Activated T-cell treated with anti-CD3 and anti-CD28 coated beads, Interleukin-2, amount 50 U/mL, for 24 hours (primary cell): ENCODE measurements at places on chromosomes 12 and 14.

GRCh38 chr12:62848418-62848817, 86.5 kb downstream of the PPM1H start:
- DNase-seq, result no peak

- no peak for DNase-seq
Observed at GRCh38 chr14:79091381-79091963, 921.3 kb downstream of the NRXN3 start.

DNA sequence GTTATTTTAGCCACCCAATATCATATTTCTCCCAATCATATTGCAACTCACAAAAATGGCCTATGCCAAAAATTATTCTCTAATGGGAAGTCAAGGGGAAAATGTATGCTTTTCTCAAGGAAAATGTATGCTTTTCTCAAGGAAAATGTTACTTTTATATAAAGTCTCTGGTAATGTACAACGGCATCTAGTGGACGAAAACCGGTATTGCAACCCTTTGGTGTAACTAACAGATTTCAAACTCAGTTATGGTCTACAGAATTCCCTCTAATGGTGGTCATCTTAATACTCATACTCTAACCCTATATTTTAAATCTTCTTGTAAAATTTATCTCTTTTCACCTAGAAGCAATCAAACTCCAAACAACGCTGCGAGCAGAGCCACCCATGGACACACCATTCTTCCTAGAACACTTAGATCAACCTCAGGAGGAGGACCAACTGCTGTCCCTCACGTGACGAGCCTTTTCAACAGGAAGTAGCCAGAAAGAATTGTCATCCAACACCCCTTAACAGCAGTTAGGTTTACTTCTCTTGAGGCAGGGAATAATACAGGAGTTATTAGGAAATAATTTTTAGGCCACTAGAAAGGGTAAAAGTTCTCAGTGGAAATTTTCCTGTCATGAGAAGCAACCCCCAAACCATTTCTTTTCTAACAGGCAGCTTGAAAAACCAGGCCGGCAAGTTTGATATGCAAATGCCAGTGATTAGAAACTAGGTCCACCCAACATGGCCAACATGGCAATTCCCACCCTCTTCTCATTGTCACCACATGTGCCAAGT, 20.1 kb downstream of the APOBEC1 start:
- DNase-seq, result no peak

GRCh38 chr12:113846883-113847755, 119.0 kb downstream of the RBM19 start:
- DNase-seq, result no peak

- no peak for DNase-seq
Observed at GRCh38 chr12:33676866-33677265, 237.2 kb upstream of the SYT10 start.

DNA sequence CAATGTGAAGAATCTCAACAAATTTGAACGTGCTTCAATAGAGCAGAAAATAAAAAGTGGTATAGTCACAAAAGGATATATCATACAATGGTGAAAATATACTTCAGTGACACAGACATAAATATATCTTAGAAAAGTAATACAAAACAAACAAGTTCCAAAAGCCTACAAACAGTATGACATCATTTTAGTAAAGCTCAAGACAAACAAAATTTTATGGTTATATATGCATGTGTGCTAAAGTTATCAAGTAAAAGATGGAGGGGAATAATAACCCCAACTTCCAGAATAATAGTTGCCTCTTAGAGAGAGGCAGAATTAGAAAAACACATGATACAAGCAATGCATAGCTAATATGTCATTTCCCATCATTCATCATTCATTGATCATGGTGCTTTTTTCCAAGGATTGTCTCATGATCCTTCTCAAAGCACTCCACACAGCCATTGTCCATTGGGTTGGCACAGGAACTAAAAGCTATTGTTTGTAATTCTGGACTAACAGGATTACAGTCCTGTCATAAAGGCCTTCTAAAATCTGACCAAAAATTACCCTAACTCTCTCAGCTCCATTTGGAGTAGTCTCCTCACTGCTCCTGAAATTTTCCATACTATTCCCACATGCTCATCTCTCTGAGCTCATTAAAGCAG, 59.5 kb downstream of the IFNG-AS1 start:
- no peak for DNase-seq

DNA sequence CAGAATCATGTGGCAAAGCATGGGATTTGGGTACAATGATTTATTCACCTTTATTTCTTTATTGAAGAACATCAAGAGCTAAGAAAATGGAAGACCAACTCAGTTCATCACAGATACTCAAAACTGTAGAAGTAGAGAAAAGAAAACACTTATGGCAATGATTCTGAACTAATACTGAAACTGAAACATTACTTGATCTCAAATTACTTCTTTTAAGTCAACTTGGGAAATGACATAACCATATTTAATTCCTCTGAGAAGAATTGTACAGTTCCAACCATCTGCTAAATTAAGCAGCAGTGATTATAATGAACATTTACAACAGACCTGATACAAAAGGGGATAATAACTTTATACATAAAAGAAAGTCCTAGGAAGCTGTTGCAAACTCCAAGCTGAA, 466.5 kb downstream of the TMTC2 start:
- no peak for DNase-seq

GRCh38 chr12:6684609-6685008, 4.6 kb downstream of the ZNF384 start:
- DNase-seq, result no peak

- no peak for DNase-seq
Observed at GRCh38 chr12:1083889-1084262, 92.9 kb downstream of the ERC1 start.

- peak; percentile 6 for DNase-seq
Observed at GRCh38 chr14:68677901-68678300, 115.0 kb downstream of the ZFP36L1 start.

- DNase-seq, result no peak
Observed at GRCh38 chr12:123062681-123063486, 82.4 kb downstream of the ARL6IP4 start.

GRCh38 chr14:68820536-68820935, 27.7 kb upstream of the ZFP36L1 start:
- DNase-seq, result no peak

- no peak for DNase-seq
Observed at GRCh38 chr14:30143627-30144026, 216.0 kb upstream of the PRKD1 start.

- DNase-seq, result no peak
Observed at GRCh38 chr12:20268771-20269170, 99.6 kb upstream of the PDE3A start.

DNA sequence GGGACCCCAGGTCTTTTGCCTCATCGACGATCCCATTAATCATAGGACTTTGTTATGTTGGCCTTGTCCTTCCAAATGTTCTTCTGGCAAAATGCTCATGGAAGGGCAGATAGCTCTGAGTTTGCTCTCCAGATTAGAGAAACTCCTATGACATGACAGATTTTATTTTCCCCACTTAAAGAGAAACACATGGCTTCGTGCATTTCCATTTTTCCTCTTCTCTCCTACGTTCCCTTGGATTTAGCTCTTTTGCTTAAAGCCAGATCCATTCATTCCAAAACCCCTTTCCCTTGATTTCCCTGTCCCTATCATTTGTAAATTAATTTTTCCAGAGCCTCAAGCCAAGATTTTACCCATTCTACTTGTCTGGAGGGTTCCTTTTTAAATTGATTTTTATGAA, 2.9 kb downstream of the PRIMA1 start:
- no peak for DNase-seq

- no peak for DNase-seq
Observed at GRCh38 chr12:51801027-51801426, 47.5 kb downstream of the FIGNL2 start.

DNA sequence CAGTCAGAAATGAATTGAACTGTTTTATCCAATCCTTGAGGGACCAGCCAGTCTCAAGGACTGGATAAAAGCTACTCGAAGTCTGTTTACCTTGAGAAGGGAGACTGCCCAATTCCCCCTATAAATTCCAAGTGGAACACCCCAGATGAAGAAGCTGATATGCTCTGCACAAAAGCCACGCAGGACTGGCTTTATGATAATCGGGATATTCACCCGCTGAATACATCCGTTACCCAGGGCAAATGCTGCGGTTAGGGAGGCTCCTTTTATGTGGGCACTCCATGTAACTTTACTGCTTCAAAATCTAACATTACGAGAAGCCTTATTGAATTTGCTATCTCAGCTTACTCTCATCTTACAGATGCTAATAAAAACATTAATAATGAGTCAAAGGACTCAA, 119.1 kb downstream of the DENND5B start:
- no peak for DNase-seq

DNA sequence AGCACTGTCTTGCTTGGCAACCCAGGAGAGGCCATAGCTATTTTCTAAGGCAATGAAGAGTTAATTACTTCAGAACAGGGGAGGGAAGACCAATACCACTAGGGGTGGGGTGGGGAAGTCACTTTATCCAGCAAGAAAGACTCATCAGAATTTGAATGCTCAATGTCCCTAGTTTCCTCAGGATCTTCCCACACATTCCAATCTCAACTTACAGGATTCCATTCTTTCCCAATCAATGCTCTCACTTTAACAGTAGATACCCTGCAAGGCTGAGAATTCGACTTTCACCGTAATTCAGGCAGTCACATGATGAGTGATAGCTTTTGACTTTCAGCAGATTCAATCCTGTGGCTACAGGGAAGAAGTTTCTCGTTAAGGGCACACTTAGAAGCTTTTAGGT, 526.6 kb upstream of the SEL1L start:
- DNase-seq, result no peak

GRCh38 chr14:91186515-91187066, 57.9 kb downstream of the GPR68 start:
- DNase-seq, result no peak

DNA sequence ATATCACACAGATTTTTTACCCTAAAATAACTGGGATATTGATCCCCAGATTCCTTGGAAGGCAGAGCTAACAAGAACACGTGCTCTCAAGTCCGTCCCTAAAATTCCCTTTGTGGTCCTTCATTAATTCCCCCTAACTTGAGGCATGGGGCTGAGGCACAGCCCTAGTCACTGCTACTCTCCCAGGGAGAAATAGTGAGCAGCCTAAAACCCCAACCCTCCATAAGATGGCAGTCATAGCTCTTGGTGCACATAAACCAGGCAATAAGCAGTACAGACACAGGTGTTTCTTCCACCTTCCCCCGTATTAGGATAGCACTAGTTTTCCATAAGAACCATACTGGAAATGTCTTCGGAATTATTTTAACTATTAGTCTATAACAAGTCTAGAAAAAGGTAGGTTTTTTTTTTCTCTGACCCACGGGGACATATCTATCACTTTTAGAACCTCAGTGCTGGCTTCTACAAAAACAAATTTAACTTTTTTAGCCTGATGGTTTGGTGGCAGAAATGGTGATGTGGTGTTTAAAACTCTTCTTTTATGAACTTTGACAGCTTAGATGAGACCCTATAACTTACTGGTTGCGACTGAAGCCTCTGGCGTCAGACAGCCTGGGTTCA, 3.1 kb upstream of the ARHGEF40 start:
- DNase-seq, result no peak

DNA sequence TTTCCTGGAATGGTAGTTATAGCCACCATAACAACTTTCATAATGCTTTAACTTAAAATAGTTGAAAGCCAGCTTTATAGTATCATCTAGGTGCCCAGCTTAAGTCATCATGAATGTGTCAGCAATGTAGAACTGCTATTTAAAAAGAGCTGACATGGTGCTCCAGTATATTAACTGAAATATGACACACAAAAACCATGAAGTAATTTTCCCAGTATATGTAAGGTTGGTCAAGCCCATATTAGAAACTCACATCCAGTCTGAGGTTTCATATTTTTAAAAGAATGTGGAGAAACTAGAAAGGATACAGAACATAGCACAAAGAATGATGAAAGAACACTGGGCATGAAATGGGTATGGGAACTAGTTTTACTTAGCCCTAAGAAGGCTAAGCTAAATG, 121.3 kb upstream of the KRAS start:
- DNase-seq, result no peak

- no peak for DNase-seq
Observed at GRCh38 chr12:4820971-4821370, 88.7 kb upstream of the KCNA1 start.

DNA sequence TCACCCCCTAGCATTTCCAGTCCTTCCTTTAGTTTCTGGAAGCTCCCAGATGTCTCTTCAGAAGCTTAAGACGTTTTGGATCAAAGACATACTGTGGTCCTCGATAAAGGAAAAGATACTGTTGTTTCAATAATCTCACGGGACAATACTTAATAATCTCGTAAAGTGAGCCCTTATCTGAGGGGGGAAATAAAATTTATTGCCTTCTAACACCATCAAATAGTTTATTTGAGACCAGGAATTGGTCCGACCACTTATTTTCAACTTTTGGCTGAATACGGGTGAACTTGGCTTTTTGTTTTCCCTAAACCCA, 640 bp upstream of the G2E3 start:
- no peak for DNase-seq

DNA sequence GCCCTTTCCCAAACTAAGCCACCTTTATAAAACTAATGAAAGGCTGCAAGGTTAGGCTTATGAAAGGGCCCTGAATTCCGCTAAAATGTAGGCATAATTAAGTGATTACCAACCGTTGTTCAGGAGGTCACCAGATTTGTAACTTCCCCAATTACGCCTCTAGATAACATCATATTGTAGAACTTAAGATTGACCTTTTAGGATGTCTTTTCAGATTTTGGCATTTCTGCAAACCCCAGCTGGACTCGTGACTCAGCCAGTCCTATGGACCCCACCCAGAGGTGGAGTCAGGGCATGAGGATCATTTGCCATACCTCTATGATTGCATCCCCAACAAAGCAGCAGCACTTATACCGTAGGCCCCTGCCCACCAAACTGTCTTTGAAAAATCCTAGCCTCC, 3.7 kb upstream of the LPCAT3 start:
- no peak for DNase-seq

GRCh38 chr12:104166465-104166864, 28.5 kb upstream of the NFYB start:
- DNase-seq, result no peak

GRCh38 chr12:112375105-112375504, 7.1 kb downstream of the HECTD4 start:
- no peak for DNase-seq

GRCh38 chr12:53949631-53950436, 4.9 kb upstream of the HOXC12 start:
- DNase-seq, result no peak

DNA sequence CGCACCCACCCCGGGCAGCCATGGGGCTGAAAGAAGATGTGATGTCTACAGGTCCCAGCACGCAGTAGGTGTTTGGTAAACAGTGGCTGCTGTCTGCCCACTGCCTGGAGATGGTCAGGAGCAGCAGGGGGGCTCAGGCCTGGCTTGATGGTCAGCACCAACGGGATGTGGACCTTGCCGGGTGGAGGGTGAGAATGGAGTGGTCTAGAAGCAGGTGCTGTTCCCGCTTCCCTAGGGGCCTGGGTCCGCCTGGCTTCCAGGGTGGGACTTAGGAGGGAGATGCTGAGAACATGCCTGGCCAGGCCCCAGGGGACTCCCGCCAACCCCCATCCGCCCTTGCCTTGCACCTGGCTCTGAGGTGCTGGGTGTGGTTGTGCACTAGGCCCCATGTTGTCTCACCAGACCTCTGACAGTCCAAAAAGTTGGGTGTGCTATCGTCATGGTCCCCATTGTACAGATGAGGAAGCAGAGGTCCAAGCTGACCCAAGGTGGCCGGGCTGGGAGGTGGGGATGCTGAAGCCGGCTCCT, 12.9 kb downstream of the FAM222A start:
- no peak for DNase-seq

- no peak for DNase-seq
Observed at GRCh38 chr12:105860561-105861207, 278.1 kb downstream of the NUAK1 start.
